ENCODE measurements at places on chromosomes 6 and 20. TPM values are rescaled to one million over a fixed set of nuclear protein-coding genes. Genes with fewer than 3 reads are reported as not detected.

- peaks cover 31% of the 10 kb centered on the region for H3K4me1 ChIP-seq
- peak; percentile 72 for DNase-seq
- H3K36me3 ChIP-seq, result peaks cover 2% of the 10 kb centered on the region
- no peaks in the 10 kb centered on the region for H3K27me3 ChIP-seq
Measured at GRCh38 chr6:165308926-165309731, at the start of gene C6orf118. Gene C6orf118 (minus strand): TSS chr6:165309605. CDS start chr6:165309586, 19 bp downstream.

PCSK2 gene
- 1.7 TPM for total RNA-seq

DNA sequence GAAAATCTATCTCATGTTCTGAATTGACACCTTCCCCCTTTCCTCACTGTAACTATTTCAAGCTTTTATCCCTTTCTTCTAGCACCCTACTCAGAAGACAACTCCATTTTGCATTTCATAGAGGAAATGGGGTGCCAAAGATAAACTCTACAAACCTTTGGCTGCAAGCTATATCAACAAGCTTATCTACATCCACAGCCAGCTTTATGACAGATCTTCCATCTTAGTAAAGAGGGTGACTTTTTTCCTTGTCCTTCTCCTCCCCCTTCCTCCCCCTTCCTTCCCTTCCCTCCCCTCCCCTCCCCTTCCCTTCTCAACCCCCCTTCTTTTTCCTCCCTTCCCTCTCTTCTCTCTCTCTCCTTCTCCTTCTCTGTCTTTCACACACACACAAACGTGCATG, 58.0 kb upstream of the OLIG3 start:
- H3K27me3 ChIP-seq, result peaks cover 2% of the 10 kb centered on the region
- no peaks in the 10 kb centered on the region for H3K36me3 ChIP-seq
- no peak for DNase-seq

GRCh38 chr6:146582857-146583256, 15.9 kb upstream of the ADGB start:
- no peak overlapping the region for H3K4me3 ChIP-seq
- no peaks in the 10 kb centered on the region for H3K36me3 ChIP-seq
- no peaks in the 10 kb centered on the region for H3K27me3 ChIP-seq
- no peaks in the 10 kb centered on the region for H3K4me1 ChIP-seq

FKBP1C gene
- total RNA-seq, result 1.5 TPM

FOXC1 gene
- total RNA-seq, result 1.7 TPM

ZNF165 gene
- total RNA-seq, result 0.91 TPM

SYNDIG1 gene
- 0.49 TPM for total RNA-seq

DNA sequence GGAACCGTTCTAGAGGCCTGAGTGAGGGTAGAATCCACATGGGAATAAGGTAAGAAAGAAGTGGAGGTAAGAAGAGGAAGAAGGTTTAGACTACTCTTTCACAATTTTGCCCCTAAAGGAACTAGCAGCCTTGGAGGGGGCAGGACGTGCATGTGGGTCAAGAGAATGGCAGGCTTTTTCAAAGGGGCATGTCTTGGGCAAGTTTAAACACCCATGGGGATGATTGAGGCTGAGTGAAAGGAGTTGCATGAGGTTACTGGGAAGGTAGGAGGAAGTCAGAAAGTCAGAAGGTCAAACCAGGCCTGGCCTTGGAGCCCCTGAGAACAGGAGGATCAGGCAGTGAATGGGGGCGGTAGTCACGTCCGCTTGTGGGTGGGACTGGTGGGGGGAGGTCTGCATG, 10.2 kb downstream of the ADA start:
- H3K36me3 ChIP-seq, result peaks cover 2% of the 10 kb centered on the region
- DNase-seq, result no peak
- no peaks in the 10 kb centered on the region for H3K27me3 ChIP-seq
- peak overlapping the region; percentile 87 for H3K27ac ChIP-seq
- peaks cover 41% of the 10 kb centered on the region for H3K4me1 ChIP-seq

C20orf141 gene
- total RNA-seq, result not detected

GRCh38 chr6:105794870-105795269, 291.3 kb upstream of the PRDM1 start:
- no peaks in the 10 kb centered on the region for H3K36me3 ChIP-seq
- DNase-seq, result no peak
- H3K4me1 ChIP-seq, result no peaks in the 10 kb centered on the region
- no peaks in the 10 kb centered on the region for H3K27me3 ChIP-seq

DNA sequence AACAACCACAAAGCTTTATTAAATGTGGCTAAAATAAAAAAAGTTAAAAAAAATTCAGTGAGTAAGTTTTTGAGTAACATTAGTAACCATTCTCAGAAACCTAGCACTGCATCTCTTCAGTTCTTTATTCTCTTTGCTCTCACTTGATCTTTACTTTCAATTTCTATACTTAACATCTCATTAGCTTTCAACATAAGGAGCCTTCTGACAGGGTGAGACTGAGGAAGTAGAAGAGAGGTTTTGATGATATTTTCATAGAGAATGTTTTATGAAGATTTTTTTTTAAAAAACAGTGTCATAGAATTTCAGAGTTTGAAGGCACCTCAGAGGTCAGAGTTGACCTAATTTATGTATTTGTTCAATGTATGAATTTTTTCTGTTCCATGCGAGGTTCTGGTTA, 60.8 kb downstream of the FAM83B start:
- no peaks in the 10 kb centered on the region for H3K36me3 ChIP-seq
- no peaks in the 10 kb centered on the region for H3K4me1 ChIP-seq
- H3K4me3 ChIP-seq, result no peak overlapping the region
- H3K27ac ChIP-seq, result no peak overlapping the region
- DNase-seq, result no peak

POPDC3 gene
- total RNA-seq, result 0.86 TPM

Measured in neural crest cell (in vitro differentiated cells).